ENCODE measurements at places on chromosomes 3 and 15.

GRCh38 chr15:101070502-101071273 is 151.5 kb downstream of the LRRK1 start:
- no peak for DNase-seq

- no peak for DNase-seq
Measured at GRCh38 chr3:149430216-149430615, 44.3 kb upstream of the TM4SF4 start.

DNA sequence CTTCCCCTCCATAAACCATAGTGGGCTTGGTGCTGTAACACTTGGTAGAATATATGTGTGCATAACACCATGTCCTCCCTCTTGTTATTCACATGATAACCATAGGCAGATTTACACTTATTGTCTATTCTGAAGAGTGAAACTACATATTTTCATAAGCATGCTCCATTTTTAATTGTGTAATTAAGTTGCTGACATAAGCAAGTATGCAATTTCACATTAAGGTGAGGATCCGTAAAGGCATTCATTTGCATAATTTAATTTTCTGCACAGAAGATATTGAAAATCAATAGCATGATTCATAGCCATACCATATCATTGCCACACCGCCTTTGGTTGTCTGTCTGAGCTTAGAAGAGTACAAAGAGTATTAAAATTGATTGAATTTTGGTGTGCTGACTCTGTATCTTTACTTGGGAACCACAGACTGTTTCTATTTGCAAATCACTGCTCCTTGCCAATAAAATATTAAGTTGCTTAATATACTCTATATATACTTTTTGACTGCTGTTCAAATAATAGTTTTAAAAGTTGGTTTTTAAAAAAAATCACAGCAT is 182.4 kb downstream of the PTPRG start:
- no peak for DNase-seq

DNA sequence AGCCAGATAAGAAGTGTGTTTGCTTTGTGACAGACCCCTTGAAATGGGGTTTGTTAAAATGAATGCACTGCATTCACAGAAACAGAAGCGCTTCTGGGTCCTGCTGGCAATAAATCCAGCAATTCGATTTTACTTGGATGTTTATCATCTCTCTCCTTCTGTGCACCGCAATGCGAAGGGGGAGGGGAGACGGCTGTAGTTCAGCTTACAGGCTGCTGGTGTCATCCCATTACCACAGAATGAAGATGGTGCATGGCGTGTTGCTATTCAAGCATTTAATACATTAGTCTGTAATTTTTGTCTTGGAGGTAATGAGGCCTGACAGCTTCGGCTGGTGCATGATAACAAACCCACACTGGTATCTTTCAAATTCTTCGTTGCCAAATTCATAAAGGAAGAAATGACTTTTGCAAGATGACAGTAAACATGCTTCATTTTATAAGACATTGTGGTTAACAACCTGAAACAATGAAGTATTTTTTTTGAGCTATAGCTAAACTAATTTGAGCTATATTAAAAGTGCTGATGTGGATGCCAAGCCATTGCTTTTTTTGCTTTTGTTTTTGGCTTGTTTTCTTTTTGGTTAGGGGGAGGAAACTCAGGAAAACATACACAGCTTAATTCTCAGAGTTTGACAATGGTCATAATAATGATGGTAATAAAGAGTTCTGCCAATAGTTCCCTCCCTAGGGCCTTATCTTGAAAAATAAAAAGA is 418.3 kb downstream of the OTOL1 start:
- no peak for DNase-seq

- DNase-seq = no peak
Measured at GRCh38 chr15:48968066-48968465, 4.3 kb upstream of the SHC4 start.

DNA sequence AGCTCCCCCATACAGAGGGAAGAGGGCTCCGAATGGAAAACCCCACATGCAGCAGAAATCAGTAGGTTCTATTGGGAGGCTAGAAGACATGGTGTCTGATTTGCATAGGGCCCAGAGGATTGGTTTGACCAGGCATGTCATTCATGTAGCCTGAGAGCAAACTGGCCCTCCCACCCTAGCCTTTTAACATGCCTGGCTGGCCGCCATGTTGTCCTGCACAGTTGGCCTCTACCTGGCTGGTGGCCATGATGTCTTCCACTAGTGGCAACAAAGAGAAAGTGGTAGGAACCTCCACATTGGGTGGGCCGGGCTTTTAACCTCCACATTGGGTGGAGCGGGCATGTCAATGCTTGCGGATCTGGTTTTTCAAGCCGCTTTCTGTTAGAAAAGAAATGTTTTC is 312.1 kb downstream of the TAFA4 start:
- no peak for DNase-seq

- no peak for DNase-seq
Measured at GRCh38 chr15:70246623-70247220, 149.0 kb upstream of the TLE3 start.

DNA sequence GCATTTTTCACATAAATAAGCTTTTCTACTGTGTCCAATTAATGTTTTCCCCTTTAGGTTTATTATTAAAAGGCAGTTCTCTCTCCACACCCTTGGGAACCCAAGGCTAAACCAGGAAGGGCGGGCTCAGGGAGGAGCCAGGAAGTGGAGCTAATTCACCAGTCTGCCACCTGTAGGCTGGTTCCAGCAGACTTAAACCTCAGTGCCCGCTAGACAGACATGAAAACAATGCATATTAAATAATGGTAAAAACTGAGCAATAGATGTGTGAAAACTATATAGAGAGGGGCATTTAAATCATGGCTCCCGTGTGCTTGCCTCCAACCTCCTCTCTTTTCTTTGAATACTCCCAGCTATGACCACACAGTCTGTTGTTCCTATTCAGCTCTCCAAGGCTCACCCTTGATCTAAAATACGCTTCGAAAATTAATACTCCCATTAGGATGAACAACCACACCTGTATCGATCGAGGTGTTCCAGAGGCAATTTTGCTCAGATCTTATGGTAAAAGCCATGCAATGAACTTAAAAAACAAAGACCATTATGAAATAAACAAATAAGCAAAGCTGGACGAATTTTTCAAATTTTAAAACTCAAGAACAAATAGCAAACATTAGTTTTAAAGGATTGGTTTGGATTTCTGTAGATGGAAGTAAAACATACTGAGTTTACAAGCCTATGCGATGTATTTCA is 253.3 kb downstream of the TJP1 start:
- no peak for DNase-seq

DNA sequence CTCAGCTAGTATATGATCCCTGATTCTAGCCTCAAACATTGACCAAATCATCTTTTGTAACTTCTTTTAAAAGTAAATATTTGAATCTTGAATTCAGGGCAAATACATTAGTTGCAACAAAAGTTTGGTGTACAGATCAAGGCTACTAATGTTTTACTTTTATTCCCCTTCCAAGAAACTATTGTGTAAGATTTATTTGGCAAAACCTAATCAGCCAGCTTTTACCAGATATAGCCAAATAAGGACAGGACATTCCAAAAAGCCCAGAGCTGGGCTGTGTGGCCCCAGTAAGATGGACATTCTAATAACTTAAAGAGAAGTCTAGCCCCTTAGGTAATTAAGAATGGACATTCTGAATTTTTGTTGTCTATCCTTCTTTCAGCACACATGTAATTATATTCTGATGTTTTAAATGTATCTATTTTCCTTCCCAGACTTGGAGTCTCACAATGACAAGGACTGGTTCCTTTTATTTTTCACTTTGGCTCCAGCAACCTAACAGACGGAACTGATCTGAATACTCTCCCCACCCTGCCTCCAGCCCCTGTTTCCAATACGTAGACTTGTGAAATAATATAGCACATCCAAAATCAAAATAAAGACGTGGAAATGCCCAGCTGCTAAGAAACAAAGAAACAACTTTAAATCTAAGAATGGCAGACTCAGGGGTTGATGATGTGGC is 48.1 kb downstream of the STARD5 start:
- no peak for DNase-seq

- no peak for DNase-seq
Measured at GRCh38 chr3:102180280-102180931, 254.4 kb upstream of the ZPLD1 start.

DNA sequence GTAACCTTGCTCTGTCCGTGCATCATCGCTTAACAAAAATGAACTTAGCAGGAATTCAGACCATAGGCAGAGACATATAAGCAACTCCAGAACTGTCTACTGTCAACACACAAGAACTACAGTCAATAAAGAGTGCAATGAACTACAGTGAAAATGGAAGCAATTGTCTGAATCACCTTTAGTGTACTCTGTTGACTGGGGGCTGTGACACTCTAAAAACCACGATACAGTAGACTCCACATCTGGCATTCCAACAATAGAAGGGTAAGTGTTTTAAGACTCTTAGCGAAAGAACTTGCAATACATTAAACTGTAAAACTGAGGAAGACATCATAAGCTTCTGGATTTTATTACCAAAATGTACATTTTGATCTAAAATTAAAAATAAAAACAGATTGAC is 347.3 kb downstream of the ZBTB20 start:
- DNase-seq = no peak

DNA sequence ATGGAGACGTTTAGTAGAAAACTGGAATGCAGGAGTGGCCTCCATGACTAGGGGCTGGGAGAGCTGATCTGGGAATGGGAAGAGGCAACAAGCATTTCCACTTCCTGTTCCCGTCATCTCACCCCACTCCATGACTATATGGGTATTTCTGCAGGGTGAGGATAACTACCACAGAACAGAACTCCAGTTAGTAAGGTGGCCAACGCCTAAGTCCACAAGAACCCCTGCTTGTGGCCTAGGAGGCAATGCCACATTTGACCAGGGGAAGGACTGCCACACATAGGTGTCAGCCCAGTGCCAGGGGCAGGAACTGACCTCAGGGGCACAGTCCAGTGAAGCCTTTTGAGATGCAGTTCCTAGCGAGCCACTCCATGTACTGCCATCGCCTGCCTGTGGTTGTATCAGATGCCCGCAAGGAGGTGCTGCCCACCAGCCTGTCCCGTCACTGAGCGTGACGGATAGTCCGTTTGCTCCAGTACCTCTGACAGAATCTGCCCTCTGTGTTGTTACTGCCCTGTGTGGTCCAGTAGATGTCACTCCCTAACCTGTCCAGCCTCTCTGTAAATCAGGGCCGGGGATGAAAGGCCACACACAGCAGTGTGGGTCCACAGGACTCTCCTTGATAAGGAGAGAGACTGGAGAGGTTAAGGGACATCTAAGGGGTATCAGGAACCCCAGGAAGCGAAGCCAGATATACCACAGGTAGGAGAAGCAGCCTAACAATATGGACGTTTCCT is 3.5 kb upstream of the MTFMT start:
- DNase-seq = peak; percentile 48

DNA sequence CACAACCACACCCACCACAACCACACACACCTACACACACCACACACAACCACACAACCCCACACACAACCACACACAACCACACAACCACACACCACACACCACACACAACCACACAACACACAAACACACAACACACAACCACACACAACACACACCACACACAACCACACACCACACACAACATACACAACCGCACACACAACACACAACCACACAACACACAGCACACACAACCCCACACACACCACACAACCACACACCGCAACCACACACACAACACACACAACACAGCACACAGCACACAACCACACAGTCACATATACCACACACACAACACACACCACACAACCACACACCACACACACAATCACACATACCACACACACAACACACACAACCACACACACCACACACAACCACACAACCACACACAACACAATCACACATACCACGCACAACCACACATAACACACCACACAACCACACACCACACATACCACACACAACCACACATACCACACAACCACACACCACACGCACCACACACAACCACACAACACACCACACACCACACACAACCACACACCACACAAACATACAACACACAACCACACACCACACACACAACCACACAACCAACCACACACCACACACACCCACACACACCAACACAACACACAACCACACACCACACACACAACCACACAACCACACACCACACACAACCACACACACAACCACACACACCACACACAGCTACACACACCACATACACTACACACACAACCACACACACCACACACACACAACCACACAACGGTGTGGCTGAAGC is 23.7 kb downstream of the CPN2 start:
- no peak for DNase-seq

DNA sequence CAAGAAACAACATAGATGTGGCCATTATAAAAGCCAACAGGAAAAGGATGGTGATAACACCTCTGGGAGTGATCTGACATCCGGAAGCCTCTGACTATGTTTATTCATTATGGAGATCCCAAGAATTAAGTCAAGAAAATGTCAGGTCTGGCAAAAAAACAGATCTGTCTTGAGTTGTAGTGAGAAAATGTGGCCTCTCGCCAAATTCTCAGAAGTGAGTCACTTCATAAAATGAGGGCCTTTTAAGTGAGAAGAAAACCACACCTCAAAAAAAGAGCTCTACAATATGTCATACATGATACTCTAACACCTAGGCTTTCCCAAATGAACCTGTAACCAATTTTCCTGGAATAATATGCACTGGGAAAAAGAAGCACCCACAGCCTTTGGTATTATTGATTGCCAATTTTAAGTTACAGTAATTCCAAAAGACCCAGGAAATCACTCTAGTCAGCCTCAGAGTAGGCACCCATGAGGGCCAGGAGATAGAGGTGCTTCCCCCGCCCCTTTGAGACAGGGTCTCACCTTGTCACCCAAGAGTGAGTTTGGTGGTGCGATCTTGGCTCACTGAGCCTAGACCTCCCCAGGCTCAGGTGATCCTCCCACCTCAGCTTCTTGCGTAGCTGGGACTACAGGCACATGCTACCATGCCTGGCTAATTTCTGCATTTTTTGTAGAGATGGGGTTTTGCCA is 38.0 kb downstream of the CCR3 start:
- no peak for DNase-seq

DNA sequence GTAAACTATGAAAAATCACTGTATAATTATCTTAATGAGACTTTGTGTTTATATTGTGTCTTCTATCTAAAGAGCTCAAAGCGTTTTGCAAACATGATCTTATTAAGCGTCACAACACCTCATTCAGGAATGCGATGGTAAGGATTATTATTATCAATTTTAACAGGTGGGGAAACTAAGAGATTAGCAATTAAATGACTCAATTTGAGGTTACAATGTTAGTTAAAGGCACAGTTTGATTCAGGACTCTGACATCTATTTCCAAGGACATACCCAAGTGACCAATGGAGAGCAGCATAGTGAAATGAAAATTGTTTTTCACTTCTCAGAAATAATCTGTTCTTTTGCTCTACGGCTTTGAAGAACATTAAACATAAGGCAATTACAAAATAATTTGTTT is 74.6 kb downstream of the FMN1 start:
- DNase-seq = no peak

GRCh38 chr3:185402561-185402960 is 39.6 kb downstream of the MAP3K13 start:
- DNase-seq = no peak

- no peak for DNase-seq
Measured at GRCh38 chr3:9825451-9826040, 15.5 kb downstream of the TTLL3 start.

DNA sequence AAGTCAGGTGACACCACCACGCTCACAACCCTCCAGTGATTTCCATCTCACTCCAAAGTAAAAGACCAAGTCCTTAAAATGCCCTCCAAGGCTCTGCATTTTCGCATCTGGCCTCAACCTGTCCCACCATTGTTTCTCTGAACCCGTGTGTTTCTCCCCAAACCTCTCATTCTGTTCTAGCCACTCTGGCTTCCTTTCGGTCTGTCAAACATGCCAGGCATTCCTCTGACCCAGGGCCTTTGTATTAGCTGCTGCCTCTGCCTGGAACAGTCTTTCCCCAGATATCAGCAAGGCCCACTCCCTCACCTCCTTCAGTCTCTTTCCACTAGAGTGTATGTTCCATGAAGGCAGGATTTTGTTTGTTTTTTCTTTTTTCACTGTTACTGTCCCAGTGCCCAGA is 16.0 kb downstream of the MAP2K5 start:
- no peak for DNase-seq
